ENCODE measurements at places on chromosomes 13 and 19.
A peak's percentile ranks its signal among the peaks of the same experiment; 100 is the strongest.

- DNase-seq = no peak
These were observed 3.1 kb downstream of the MAST3 start for GRCh38 chr19:18100710-18101109.

DNA sequence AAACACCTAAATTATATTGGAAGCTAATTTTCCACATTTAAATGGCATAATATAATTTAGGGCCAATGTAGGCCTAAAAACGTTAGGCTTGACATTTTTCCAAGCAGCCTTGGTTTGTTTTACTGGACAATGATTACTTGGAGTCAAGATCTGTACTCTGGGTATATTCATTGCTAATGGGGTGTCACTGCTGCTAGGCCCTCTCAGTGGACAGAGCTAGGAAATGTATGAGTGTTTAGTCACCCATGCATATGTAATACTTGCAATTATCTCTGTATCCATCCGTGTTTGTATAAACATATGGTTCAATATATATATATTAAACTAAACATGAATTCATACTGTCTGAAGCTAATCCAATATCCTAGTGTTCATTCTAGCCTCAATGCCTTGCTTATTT lies 598.1 kb downstream of the DCT start:
- no peak for DNase-seq

GRCh38 chr13:59950266-59950665 lies 213.5 kb downstream of the DIAPH3 start:
- DNase-seq = no peak

DNA sequence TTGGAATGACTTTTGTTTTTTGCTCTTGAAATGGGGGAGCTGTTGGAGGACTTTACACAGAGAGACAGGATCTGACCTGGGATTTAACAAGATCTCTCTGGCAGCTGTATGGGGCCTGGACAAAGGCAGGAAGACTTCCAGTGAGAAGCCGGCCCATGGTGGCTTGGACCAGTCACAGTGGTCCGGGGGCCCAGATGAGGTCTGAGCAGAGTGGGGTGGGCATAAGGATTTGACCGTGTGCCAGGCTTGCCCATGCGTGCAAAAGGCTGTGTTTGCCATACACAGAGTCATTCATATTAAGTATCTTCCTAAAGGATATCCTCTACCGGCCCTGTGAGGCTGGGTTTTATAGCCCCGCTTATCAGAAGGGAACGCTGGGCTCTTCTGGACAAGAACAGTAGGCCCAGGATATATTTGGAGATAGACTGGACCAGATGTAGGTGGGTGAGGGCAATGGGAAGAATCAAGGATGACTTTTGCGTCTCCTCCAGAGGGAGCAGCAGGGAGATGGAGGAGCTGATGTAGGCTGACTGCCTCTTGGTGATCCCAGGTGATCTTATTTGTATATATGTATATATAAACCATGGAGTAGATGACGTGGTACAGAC lies 4.1 kb downstream of the SPACA6 start:
- no peak for DNase-seq

- no peak for DNase-seq
These were observed 305.0 kb downstream of the ZNF536 start for GRCh38 chr19:30676990-30677679.

- no peak for DNase-seq
These were observed 4.1 kb downstream of the ARHGEF1 start for GRCh38 chr19:41886761-41887710.

DNA sequence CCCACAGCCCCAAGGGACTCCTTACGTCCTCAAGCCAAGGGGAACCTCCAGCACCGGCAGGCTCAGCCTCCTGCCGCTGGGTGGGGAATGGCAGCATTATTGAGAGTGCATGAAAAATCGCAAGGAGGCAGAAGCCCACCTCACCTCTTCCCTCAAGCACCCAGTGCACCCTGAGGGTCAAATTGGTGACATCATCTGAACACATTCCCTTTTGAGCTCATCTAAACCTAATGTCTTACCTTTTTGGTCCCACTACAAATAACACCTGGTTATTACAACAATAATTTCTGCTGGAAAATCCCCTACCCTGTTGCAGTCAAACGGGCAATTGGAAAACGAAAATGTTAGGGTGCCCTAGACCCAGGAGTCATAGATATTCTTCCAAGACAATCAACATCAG lies 12.2 kb upstream of the POP4 start:
- DNase-seq = no peak

DNA sequence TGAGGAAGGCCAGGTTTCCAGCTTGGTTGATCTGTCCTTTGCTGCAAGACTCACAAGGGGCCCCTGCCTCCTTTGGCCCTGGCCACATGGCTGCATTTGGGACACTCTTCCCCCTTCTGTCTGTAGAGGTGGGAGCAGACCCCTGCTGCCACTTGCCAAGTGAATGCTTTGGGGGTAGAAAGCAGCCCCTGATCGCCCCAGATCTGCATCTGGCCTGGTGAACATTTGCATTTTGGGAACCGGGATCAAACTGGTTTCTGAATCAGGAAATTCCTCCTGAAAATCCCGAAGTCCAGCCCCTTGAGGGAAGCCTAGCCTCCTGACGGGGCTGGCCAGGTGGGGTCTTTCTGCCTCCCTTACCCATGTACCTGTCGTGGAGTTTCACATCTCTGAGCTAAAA lies 14.9 kb downstream of the DPF1 start:
- no peak for DNase-seq

GRCh38 chr13:112725346-112726015 lies 35.6 kb downstream of the ATP11A start:
- DNase-seq = peak; percentile 78

DNA sequence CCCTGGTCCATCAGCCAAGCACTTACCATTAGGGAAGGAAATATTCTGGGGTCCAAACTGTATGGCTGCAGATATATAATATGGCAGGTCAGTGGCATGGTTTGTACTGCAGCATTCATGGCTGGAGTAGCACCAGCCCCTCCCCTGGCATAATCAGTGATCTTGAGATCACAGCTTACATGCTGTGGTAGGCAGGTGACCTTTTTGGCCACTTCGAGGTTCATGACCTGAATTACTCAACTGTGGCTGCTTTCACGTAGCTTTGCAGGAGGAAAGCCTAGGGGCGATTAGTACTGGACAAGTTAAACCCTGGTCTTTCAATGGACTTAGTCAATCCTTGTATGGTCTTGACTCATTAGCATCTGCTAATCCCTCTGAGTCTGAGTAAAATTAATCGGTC lies 169.8 kb downstream of the SPRY2 start:
- no peak for DNase-seq

Data from NCI-H345 (cell line).